Activated CD4-positive, alpha-beta T cell treated with anti-CD3 and anti-CD28 coated beads for 24 hours (primary cell): ENCODE measurements at places on chromosomes 2 and 18.

DNA sequence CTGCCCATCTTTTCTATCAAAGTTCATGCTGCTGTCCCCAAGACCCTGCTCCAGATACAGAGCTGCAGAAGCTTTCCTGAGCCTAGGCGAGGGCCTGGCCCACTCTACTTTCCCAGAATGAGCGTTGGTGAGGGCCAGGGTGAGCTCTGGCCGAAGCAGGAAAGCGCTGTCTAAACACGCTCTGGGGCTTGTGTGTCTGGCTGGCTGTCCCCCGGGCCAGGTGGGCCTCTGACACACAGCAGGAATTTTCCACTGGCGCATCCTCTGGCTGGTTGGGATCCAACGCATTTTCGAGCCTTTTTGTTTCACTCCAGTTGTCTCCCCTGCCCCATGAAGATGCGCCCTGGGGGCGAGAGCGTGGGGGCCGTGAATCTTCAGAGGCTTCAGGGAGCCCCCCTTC, 17.8 kb upstream of the KCNK3 start:
- no peak for DNase-seq

GRCh38 chr2:23384551-23385343, at the start of gene KLHL29:
Gene KLHL29, plus strand, starts transcription at chr2:23385179. Its CDS starts 177,018 bp downstream, at chr2:23562197.
- peak; percentile 67 for DNase-seq

DNA sequence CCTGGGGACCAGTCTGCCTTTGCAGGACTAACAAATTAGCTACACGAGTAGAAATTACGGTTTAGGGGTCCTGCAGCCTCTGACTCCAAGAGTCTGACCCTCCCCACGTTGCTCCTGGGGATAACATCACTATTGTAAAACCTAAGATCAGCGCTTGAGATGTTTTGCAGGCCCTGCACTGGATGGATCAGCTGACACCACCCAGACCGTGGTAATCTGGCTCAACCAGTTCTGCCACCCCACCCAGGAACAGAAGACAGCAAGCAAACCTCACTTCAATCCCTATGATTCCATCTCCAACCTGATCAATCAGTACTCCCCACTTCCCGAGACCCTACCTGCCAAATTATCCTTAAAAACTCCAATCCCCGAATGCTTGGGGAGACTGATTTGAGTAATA, 31.7 kb downstream of the NGEF start:
- no peak for DNase-seq

- DNase-seq = no peak
These were observed 423.8 kb upstream of the HS6ST1 start for GRCh38 chr2:128742467-128742866.

DNA sequence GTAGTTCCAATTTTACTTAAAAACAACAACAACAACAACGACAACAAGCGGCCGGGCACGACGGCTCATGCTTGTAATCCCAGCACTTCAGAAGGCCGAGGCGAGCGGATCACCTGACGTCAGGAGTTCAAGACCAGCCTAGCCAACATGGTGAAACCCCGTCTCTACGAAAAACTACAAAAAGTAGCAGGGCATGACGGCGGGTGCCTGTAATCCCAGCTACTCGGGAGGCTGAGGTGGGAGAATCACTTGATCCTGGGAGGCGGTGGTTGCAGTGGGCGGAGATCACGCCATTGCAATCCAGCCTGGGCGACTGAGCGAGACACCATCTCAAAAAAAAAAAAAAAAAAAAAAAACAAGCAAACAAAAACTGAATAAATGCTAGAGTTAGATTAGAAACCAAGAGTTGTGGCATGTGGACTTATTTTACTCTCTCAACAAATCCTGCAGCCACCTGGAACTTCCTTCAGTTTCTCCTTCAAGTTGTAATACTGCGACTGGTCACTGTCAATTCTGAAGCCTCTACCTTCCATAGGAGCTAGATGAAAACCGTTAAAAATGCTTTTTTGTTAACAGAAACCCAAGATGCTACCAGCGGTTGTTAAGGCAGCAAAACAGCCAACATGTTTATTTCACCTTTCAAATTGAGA, 1.3 kb downstream of the ATP5F1A start:
- no peak for DNase-seq

DNA sequence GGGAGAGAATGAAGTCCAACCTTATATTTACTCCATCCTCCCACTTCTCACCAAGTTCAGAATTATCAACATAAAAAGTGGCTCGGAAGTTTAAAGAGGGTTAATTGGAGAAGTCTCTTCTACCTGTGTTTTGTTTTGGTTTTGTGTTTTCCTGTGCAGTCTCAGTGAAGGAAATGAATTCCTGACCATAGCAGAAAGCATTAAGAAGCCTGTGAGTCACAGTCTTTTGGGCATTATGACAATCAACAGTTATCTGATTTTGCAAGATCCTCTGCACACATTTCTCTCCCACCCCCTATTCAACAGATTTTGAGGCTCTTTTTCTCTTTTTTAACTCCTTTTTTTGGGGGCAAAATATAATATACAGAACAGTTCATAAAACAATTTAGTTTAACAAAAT, 8.6 kb upstream of the RPL37A start:
- no peak for DNase-seq

DNA sequence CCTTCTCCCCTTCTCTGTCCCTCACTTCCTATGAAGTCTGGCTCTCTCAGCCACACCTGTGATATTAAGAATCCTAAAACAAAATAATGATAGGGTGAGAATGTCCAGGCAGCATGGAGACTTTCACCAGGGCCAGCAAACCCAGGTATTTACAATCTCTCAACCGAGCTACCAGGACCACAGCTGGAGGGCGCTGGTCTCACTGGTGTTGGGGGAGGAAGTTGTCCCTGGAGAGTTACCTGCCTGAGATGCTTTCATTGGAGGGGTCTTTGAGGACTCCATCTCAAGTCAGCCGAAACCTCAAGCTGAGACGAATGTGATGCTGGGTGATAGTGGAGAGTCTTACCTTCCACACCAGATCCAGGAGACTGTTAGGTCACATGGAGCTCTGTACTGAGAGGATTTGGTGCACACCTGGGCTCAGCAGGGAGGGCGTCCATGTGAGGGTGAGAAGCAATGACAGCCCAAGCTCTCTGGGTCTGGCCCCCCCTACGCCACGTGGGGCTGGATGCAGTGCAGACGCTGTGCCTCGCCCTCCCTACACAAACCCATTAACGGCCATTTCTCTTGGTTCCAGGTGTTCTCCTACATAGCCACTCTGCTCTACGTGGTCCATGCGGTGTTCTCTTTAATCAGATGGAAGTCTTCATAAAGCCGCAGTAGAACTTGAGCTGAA, 27.4 kb downstream of the MAL start:
- DNase-seq = no peak

DNA sequence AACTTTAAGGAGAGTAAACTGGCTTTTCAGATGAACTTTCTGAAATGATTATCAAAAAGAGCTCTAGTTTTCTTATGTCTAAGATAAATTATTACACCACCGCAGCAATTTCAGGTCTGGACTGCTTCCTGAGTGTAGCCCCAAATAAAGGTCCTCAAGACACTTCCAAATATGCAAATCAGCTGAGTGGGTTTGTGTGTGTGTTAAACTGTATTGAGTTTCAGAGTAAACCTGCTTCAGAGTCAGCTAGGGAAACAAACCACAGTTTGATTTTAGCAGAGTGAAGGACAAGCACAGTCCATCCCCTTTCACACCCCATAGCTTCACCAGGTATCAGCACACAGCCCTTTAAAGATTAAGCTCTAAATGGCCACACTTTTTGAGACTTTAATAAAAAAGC, 168.7 kb downstream of the NRXN1 start:
- DNase-seq = no peak

- DNase-seq = no peak
These were observed 58.7 kb downstream of the FAM124B start for GRCh38 chr2:224343226-224343625.

DNA sequence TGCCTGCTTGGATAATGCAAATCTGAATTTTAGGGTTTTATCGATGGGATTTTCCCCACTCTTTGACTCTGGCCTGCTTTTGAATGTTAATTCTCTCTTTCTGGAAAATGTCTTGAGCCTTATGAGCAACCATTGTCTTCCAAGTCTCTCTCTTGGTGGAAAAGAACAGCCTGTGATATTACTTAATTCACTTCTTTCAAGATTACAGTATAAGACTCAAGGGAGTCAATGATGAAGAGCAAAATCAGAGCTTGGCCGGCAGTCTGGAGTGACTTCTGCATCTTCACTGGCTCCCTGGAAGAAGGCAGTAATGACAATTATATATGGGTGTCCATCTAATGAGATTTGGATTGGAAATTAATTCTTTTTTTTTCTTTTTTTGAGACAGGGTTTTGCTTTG, 122.9 kb upstream of the ZEB2 start:
- no peak for DNase-seq

DNA sequence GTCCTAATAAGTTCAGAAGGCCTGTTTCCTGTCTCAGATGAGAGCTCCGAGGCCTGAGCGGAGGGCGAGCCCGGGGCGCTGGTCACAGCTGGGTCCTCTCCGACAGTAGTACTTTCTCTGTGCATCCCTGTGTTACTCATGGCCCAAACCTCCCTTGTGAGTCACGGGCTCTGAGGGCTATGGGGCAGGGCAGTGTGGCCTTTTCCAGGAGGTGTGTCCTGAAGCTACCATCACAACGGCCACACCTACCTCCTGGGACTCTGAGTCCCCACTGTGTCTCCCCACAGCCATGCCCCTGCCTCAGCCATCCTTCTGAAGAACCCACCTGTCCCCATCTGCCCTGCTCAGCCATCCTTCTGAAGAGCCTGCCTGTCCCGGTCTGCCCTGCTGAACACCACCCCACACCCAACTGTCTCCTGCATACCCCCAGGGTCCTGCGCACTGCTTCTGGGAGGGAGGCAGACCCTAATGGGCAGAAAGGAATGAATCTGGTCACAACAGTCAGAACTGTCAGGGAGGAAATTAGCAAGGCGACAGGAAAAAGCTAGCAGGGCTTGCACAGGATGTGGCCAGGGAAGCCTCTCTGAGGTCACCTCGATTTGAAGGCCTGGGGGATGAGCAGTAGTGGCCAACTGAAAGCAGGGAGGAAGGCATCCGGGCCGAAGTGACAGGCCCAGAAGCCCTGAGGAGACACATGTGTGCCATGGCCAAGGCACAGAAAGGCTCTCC, 145.4 kb upstream of the RIOK3 start:
- DNase-seq = no peak

DNA sequence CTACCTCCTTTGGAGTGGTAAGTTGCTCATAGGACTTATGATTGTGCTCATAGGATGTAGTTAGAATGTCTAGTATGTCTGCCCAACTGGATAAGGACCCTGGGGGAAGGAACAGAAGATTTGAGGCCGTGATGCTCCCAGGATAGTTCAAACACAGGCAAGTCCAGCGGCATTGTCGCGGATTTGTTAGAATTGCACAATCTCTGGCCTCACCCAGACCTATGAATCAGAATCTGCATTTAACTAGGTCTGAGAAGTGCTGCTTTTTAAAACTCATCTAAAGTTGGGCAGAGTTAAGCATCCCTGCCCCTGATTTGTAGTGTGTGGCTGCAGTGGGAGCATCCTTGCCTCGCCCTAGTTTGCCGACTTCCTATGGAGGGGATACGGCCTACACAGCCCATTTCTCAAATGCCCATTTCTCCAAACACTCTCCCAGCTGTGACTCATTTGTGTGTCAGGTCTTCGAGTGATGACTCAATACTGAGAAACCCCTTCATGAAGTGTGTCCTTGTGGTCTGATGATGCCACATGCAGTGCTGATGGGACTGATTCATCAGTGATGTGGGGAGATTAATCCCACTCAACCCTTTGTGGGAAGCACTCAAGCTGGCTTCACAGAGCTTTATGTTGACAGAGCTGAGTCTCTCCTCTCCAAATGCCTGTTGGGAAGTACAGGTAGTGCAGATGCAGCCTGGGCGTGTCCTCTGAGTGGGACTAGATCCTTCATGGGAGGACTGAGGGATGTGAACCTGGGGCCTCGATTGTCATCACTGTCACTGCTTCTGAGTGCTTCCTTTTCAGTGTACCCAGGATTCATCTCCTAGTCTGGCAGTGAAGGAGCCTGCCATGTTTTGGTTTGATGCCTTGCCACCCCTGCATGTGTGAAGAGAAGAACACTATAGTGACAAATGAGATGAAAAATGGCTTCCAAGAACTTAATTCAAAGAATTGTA, 18.7 kb downstream of the SMIM21 start:
- peak; percentile 15 for DNase-seq

DNA sequence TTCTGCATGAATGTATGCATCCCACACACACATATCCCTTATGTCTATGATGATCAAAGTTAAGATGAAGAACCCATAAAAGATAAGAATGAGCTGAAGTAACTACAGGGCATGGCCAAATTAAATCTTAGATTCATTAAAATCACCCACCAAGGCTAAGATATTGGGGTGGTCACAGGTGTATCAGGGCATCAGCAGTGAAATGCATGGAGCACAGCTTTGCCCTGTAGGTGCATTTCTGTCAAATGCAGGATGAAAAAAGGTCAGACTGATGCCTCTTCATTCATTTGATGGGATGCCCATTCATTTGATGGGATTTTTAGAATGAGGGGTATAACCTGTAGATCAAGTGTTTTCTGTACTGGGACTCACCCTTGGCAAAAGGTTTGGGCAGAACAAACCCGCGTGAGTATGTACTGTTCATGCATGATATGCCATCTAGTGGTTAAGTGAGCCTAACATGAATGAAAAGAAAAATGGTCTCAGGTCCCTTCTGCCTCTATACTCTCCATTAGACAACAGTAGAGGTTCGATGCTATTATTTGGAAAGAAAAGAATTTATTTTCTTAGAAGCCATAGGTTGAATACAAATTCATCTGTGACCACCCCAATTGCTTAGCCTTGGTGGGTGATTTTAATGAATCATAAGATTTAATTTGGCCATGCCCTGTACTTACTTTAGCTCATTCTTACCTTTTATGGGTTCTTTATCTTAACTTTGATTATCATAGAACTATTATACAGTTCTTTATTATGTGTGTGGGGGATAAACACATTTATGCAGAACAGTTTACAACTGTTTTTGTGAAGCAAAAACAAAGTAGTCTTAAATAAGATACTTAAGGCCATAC, 43.2 kb upstream of the NOSTRIN start:
- DNase-seq = no peak

DNA sequence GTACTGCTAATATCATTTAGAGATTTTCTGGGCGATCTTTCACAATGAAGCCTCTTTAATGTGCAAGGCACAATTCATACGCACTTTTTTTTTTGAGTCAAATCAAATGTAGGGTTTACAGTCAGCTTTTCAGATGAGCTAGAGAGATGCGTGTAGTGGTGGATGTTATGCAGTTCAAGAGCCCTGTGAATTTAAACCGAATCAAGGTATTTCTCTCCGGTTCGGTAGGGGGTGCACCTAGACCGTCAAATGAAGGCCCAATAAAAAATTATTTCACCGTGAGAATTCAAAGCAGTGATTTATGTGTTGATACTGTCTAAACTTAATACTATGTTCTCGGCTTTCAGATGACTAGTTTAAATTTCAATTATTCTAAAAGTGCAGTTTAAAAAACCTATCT, 1.1 kb downstream of the PTH2R start:
- DNase-seq = no peak
